Activated T-helper 1 cell treated with anti-CD3 and anti-CD28 coated beads, Interleukin-2, amount 50 U/mL, for 16 hours (primary cell): ENCODE measurements at places on chromosomes 11 and 22.

DNA sequence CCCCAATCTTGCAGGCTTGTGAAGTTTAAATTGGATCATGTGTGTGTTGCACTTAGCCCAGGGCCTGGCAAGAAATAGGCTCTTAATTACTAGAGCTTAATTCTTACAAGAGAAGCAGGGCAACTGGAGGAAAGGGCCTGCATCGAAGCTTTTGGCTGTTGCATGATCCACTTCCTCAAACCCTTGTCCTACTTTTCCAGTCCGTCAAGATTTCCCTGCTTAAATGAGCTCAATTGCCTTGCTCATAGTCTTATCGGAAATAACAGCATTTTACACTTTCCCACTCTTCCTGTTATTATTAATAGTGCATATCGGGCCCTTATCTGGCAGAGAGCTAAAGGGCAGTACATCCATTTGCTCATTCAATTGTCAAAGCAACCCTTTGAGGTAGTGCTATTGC is 18.1 kb downstream of the DTX4 start:
- no peak for DNase-seq

DNA sequence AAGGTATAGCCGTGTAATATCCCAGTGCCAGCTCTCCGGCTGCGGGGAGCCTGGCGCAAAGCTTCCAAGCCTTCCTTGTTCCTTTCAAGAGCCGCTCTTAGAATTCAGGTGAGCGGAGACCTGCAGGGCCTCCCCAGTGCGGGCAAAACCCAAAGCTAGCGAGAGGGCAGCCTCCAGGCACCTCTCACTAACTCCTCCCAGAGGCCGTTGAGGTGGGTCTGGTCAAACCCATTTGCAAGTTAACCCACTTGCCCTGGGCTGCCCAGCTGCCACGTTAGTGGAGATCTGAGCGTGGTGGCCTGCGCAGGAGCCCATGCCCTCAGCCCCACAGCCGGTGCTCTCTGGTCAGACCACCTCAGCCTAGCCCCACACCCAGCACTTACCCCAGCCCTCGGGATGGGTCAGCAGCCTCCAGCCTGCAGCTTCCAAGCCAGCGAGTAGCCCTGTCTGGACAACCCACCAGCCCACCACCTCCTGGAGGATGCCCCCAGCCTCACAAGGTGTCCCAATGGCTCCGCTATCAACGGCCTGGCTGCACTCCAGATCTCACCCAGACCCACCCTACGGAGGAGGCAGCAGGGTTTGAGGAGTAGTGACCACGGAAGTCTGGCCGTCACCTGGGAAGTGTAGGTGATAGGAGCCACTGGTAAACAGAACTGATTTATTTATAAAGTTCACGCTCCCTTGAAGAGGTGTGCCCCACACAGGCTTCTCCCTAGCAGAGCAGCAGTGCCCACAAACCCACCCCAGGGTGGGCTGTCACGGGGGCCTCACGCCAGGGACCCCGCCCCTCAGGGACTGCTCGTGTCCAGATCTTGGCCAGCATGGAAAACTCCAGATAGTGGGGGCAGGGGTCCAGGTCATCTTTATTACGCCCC is 2.3 kb downstream of the ASCL2 start:
- no peak for DNase-seq

GRCh38 chr22:42877597-42878340 is 20.7 kb upstream of the ARFGAP3 start:
- no peak for DNase-seq

GRCh38 chr11:82174610-82175009 is 559.1 kb downstream of the FAM181B start:
- no peak for DNase-seq

- DNase-seq: no peak
These were observed 6.7 kb upstream of the RAB3IL1 start for GRCh38 chr11:61924064-61924455.

GRCh38 chr11:16099343-16099900 is 256.9 kb downstream of the SOX6 start:
- DNase-seq: no peak

DNA sequence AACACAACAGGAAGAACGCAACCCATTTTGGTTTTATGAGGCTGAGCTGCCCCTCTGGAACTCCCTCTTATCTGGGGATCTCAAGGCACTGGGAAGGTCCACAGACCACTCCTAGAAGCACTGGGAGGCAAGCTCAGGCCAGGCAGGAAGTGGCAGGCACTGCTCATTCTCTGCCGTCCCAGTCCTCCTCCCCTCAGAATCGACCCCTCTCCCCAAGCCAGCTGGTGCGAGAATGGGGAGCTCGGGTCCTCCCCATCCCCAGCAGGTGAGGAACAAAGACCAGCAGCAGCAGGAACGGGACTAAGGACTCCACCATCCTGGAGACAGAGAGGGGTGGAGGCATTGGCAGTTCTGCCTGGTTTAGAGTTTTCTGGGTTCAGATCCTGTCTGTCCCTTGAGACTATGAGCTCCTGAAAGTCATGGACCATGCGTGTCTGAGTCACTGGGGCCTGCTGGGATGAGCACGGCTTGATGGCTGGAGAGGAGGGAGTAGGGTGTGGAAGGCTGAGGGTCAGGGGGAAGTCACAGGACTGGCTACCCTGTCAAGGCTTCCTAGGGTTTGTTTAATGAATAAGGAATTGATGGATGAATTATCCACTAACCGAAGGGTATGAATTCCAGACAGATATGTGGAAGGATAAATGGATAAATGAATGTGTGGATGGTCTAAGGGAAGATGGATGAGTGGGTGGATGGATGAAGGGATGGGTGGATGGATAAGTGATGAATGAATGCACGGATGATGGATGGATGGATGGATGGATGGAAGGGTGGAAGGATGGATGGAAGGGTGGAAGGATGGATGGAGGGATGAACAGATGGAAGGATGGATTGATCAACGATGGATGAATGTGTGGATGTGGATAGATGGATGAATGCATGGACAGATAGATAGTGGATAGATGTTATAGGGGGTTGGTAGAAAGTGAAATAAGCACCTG is 6.4 kb downstream of the MYEOV start:
- DNase-seq: no peak

GRCh38 chr11:86167499-86168164 is 76.9 kb upstream of the EED start:
- DNase-seq: no peak

- no peak for DNase-seq
These were observed 40.2 kb upstream of the MTNR1B start for GRCh38 chr11:92929246-92929645.

DNA sequence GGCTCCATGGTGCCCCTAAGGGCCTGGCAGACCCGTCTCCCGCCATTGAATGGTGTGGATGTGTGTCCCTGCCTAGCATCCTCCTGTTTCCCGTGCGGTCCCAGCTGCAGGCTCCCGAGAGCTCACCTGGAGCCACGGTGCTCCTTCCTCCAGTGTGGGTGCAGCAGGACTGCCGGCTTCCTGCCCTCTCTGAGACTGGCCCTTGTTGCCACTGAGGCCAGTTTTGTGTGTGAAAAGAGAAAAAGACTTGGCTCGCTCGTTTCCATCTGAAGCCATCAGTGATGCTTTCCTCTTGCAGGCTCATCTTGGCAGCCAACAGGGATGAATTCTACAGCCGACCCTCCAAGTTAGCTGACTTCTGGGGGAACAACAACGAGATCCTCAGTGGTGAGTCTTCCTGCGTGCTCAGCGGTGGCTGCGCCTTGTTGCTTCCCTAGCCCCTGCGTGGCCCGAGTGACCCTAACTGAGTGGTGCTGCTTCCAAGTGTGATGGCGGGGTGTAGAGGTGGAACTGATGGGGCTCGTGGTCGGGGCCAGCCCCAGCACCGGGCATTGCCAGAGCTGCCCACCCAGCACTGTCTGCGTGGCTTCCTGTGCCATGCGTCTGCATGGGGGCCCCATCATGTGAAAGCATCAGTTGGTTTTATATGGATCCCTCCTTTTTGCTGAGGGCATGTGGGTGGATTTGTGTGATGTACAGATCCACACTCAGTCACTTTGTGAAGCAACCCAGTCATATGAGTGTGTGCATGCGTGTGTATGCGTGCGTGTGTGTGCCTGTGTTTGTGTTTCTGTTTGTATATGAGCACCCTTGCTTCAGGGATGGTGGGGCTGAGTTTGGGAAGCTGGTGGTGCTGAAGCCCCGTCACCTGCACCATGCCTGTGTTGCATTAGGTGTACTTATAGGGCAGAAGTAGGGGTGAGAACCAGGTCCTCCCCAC is 22.4 kb downstream of the TANGO2 start:
- no peak for DNase-seq

- DNase-seq: no peak
These were observed 14.0 kb downstream of the C11orf42 start for GRCh38 chr11:6219359-6219758.

DNA sequence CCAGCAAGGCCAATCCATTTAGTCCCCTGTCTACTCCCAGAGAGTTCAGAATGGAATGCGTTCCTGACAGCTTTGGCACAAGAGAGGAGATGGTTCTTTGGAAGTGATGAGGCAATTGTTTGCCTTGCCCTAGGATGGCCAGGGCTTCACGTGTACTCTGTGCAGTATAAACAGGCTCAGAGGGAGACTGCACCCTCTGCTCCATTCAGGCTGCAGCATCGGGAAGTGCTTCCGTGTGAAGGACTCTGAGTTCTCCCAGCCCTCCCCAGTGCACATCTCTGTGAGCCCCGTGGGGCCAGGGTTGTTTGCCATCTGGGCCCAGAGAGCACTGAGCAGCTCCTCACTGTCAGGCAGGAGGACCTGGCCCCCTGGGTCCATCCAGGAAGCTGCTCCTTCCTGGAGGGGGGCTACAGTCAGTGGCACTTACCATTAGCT is 215.3 kb upstream of the TBCEL start:
- no peak for DNase-seq

DNA sequence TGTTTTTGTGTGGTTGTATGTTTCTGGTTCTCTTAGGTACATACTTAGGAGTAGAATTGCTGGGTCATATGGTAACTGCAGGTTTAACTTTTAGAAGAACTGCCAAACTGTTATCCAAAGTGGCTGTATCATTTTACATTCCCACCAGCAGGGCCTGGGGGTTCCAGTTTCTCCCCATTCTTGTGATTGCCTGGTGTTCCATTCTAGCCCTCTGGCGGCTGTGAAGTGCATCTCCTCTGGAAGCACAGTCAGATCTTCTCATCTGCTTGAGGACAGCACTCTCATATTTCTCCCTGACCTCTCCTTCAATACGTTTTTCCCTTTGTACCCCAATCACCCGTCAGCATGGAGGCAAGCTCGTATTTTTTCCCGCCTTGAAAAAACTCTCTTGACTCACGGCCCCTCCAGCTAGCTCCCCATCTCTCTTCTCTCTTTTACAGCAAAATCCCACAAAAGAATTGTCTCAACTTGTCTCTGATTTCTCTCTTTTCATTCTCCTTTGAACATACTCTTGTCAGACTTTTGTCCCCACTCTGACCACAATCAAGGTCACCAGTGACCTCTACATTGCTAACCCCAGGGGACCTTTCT is 56.8 kb upstream of the THY1 start:
- no peak for DNase-seq

DNA sequence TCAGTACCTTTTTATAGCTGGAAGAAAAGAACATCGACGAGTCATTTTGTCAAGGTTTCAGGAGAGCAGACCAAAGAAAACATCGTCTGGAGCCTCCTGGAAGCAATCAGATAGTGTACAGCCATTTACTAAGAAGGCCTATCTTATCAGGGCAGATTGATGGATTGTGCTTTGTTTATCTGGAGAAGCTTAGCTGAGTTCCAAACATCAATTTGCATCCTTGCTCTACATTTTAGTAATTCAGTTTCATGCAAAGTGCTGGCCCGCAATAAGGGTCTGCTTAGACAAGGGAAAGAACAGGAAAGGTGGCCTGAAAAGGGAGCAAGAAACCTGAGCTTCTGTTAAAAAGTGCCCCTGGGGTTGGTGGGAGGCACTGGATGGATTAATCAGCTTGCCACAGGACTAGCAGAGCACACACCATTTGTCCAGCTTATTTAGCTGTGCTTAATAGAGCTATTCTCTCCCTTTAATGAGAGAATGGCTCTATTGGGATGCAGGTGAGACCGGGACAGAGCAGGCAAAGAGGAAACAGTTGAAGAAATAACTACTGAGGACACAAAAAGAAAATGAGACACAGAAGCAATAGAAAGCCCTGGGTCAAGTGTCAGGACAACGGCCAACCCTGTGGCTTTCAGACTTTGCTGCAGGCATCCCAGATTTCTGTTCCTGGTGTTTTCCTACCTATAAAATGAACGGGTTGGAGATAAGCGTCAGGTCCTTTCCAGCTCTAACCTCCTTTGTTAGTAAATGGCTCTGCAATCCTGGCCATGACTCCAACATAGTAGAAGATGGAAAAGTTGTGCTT is 122.1 kb upstream of the TTC12 start:
- no peak for DNase-seq

- DNase-seq: peak; percentile 4
These were observed 4.8 kb downstream of the PIM3 start for GRCh38 chr22:49965091-49966040.

DNA sequence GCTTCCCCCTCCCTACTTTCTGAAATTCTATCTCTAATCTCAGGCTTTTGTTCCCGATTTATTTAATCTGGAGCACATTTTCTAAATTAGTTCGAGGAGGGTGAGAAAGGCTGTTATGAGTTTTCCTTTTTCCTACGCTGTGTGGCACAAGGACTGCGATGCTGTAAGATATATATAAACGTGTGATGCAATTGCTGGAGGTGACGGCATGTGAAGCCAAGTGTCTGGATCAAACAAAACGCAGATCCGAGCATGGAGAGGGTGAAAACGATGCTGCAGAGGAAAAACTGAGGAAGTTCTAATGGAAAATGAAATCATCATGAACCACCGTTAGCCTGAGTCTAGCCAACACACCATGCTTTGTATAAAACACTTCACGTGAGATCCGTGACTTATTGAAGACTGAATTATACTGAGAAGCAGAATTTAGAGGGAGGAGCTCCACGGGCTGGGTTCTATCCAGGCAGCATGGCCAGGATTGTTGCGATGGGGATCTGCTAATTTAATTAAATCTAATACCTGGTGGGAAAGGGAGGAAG is 4.4 kb downstream of the PKNOX2 start:
- no peak for DNase-seq

DNA sequence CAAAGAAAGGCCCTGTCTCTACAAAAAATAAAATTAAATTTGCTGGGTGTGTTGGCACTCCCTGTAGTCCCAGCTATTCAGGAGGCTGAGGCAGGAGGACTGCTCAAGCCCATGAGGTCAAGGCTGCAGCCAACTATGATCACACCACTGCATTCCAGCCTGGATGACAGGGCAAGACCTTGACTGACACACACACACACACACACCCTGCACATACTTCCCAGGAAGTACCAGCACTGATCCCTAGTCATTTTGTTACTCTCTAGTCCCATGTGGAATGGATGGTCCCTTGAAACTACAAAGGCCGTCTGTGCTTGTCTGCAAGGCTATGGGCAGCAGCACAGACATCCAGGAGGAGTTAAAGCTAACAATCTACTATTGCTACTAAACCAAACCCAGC is 59.7 kb upstream of the CYP2D6 start:
- no peak for DNase-seq

- no peak for DNase-seq
These were observed 33.7 kb downstream of the PPFIA1 start for GRCh38 chr11:70304208-70304603.

- no peak for DNase-seq
These were observed 127.7 kb upstream of the MTNR1B start for GRCh38 chr11:92841719-92842118.

- DNase-seq: no peak
These were observed 368.6 kb downstream of the OPCML start for GRCh38 chr11:133163463-133164419.
